Heart left ventricle (tissue), 16 donors: ENCODE measurements at places on chromosomes 2 and 18. TPM values are rescaled to one million over a fixed set of nuclear protein-coding genes. Genes with fewer than 3 reads are reported as not detected.

GRCh38 chr2:71277147-71277475, 50.2 kb upstream of the PAIP2B start:
- no peak for DNase-seq

DNA sequence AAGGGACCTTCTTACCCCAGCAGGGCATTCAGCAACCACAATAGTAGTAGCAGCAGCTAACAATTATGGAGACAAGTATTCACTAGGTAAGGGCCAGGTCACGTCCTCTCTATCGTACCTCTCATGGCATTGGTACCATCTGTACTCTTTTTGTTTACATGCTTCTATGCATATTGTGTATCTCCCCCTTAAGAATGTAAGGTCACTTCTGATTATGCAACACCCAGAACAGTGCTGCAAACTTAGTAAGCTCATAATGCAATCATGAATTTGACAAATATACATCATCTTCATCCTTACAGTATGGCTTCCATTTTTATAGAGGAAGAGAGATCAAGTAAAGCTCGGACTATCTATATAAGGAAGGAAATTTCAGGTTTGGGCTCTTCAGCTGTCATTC, 46.1 kb downstream of the SPRED2 start:
- no peak for DNase-seq

DNA sequence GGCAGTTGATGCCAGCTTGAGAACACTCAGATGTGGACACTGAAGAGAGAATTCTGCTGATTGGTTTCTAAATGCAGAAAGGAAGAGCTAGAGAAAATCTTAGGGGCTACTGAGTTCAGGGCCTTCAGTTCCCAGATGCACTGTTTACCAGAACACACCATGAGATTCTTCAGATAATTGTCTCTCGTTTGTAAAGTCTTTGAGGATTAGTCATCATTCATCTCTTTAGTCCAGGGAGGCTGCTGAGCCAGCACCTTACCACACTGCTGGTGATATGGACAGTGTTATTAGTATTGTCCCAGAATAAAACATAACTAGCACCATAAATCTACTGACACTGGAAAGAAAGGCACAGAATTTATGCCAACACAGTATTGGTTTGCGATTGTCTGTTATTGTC, 690.8 kb upstream of the CELF4 start:
- no peak for DNase-seq

DNA sequence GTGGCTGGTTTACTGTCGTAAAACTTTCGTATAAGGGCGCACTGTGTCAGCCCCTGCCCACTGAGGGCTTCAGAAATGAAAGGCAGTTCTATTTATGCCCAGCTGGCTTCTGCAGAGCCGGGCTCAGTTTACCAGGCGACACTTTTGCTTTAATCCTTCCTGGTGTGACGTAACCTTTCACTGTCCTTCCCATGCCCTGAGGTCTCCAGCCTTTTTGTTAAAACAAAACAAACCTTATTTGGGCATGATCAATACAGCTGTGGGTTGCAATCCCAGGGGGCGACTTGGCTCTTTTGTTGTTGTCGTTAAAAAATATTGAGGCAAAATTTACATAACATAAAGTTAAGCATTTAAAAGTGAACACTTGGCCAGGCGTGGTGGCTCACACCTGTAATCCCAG, 85.3 kb downstream of the AGAP1 start:
- no peak for DNase-seq

DNA sequence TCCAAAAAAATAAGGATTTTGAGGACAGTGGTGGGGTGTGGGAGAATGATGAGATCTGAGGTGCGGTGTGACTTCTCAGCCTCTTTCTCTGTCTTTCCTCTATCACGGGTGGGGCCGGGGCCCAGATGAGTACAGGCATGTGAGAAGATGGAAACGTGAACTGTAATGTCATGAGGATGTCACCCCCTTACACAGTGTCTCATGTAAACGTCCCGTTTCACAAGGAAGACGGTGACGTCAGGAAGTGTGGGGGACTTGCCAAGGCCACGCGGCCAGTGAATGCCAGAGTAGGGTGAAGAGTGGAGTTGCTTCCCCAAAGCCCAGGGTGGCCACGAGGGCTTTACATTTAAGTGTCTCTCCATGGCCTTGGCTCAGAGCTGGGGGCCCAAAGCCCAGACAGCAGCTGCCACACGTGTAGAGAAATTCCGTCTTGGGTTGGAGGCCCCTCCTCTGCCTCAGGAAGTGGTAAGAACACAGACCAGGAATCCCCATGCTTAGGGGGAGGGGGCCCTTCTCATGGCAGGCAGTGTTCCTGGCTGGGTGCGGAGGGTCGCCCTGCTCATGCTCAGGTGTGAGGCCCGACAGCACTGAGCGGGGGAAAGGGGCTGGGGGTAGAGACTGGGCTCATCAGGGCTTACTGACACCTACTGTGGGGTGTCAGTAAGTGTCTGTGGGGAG, 80.9 kb upstream of the SMAD7 start:
- DNase-seq: no peak

GRCh38 chr2:239198221-239198620, 202.6 kb downstream of the HDAC4 start:
- no peak for DNase-seq

DNA sequence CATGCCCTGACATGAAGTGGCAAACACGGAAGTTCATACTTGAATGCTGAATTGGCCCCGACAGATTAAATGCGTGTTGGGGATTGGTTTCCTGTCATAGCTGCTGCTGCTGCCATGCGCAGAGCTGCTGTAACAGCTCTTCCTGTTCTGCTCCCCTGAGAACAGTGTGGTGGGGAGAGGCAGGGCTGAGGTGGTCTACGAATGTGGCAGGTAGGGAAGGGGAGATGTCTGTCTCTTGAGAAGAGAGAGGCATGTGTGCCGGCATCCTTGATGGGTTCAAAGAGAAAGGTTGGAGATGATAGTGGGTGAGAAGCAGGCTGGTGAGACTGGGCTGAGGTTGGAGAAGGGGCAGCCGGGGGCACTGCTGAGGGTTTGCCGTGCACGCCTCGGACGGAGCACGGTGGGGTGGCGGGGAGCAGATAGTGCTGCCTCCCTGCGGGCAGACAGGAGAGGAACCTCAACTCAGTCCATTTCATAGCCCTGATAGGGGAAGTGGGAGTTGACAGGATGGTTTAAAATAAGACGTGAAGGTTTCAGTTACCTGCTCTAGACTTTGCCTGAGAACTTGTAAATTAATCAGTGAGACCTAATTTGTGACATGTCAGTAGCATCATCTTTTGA, 46.1 kb downstream of the TMEM185B start:
- DNase-seq: peak; percentile 40

GRCh38 chr2:228197504-228197903, 16.0 kb upstream of the SPHKAP start:
- DNase-seq: no peak

- DNase-seq: no peak
Measured at GRCh38 chr2:12856934-12857601, 140.3 kb downstream of the TRIB2 start.

DNA sequence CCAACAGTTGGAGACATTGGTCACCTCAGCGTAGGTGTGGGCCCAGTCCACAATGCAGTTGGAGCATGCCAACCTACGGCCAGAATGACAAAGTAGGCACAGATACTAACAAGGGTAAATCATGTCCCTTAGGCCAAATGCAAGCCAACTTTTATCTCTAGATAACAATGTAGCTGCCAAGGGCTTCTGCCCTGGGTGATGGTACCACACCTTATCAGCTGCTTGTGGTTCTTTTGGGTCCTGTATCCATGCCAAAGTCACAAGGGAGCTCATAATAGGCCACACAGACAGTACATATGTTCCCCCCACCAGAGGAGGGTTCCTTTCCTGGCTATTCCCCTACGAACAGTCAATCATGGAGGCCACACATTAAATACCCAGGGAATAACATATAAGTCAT, 19.1 kb downstream of the PHOSPHO2 start:
- no peak for DNase-seq

The MPHOSPH10 gene
- 20.5 TPM for total RNA-seq

The FOXD4L1 gene
- total RNA-seq: not detected

The TDRD15 gene
- total RNA-seq: 0.05 TPM
